NCI-H2029 (cell line): ENCODE measurements at places on chromosomes 13 and 19.

DNA sequence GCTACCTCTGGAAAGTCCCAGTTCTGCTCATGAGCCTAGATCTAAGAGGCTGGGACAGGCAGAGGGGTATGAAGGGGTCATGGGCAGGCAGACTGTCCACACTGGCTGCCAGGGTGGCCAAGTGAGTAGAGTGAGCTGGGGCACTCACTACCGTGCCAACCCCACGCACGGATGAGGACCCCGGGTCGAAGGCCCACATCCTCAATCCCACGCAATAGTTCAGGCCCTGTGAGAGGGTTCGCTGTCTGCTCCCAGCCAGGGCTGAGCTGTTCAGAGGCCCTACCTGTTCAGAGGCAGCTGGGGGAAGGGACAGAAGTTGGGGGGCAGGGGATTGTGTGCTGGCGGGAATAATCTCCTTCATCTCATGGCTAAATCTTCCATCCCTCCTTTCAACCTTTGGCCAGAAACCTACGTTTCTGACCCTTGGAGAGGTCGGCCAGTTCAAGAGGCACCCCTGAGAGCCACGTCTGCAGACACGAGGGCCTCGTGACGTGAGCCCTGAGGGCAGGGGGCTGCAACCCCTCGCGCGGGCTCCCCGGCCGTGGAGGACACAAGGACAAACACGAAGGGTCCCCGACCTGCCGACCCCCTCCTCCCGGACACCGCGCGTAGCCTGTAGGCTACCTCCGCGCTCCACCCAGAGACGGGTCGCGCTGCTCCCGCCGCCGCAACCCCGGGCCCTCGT lies 1.0 kb upstream of the RPS5 start:
- DNase-seq = no peak

DNA sequence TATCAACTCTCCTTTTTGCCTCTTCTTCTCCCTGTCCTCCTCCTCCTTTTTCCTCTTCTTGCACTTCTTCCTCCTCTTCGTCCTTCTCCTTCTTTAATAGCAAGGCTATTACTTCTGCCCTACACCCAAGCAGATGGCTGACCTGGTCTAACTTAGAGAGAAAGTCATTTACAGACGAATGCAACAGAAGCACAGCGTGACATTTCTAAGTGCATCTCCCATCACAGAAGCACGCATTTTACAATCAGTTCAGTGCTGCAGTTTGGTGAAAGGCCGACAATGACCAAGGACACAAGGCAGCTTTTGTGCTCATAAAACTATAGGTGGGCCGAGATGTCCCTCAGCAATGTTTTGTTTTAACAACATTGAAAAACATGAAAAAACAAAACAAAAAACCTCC lies 231.5 kb downstream of the FGF14 start:
- no peak for DNase-seq

- DNase-seq = no peak
These were observed 3.4 kb downstream of the URI1 start for GRCh38 chr19:29945433-29945832.

- DNase-seq = no peak
These were observed 230.7 kb downstream of the RFC3 start for GRCh38 chr13:34048652-34049051.

DNA sequence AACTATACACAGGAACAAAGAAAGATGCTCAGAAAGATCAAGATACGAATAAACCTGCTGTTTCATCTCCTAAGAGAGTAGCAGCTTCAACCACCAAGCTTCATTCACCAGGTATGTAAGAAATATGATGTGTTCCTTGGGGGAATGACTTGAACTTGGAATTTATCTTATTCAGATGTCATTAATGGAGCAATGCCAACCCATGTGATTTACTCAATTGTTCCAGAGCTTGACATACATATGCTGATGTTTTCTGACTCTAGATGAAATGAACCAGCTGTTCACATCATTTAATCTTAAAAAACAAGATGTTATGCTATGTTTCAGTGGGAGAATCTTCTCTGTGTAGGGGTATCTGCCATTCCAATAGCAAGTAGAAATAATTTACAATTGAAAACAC lies 270.9 kb downstream of the SLC7A1 start:
- DNase-seq = no peak

- DNase-seq = no peak
These were observed 55.4 kb downstream of the KDM4B start for GRCh38 chr19:5024282-5024681.
